ENCODE measurements at places on chromosomes 12 and 14. TPM values are rescaled to one million over a fixed set of nuclear protein-coding genes. Genes with fewer than 3 reads are reported as not detected.

- DNase-seq = no peak
Observed at GRCh38 chr14:81517798-81518398, 15.8 kb downstream of the SEL1L start.

GRCh38 chr14:61547186-61548069, 147.9 kb upstream of the HIF1A start:
- no peak for DNase-seq

- DNase-seq = peak; percentile 77
Observed at GRCh38 chr12:92034858-92035401, 110.7 kb downstream of the BTG1 start.

- DNase-seq = no peak
Observed at GRCh38 chr14:20820063-20820904, 17.6 kb upstream of the RNASE1 start.

GRCh38 chr12:21384261-21384660, 11.6 kb downstream of the IAPP start:
- DNase-seq = no peak

DNA sequence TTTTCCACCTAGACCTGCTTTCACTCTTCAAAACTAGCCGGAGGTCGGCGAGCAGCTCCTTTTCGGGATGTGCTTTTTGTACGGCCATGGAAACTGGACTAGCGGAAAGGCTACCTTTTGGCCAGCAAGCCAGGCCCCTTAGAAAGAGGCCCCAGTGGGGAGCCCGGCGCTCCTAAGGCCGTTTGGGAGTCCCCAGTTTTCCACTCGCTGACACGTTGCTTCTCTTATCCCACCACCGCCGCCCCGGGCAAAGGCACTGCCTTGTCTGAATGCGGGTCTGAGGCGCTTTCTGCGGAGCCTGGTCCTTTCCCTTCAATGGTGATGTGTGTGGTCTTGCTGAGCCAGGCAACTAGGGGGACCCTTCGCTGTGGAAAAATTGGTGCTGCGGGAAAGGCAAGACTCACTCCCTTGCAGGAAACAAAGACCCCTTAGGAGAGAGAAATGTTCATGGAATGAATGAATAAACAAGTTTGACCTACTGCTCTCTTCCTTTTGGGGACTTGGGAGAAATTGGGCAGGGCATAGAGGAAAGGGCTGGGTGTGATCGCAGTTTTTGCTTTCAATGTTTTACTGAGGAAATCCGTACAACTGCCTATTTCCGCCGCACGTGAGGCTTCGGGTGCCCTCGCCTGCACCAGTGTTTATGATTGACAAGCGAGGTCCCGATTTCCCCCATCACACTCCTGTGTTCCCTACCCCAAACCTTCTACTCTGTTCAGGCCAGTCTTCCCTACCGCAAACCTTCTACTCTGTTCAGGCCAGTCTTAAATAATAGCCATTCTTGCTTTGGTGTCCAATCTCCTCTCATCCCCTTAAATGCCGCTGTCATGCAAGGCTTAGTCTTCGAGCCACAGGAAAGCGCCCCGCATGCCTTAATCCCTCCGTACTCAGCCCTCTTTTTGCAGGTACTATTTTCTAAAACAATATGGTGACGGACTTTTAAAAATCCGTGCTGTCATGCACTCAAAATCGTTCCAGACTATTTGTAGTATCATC, 1.0 kb upstream of the SLC38A2 start:
- peak; percentile 68 for DNase-seq

- no peak for DNase-seq
Observed at GRCh38 chr14:85115921-85116320, 414.0 kb upstream of the FLRT2 start.

- no peak for DNase-seq
Observed at GRCh38 chr14:74917646-74918081, 5.4 kb downstream of the RPS6KL1 start.

- DNase-seq = no peak
Observed at GRCh38 chr14:84273181-84273580, 1256.8 kb upstream of the FLRT2 start.

The DDX23 gene
- 96.6 TPM for total RNA-seq

The INHBE gene
- total RNA-seq = 0.09 TPM

The SERPINA12 gene
- total RNA-seq = 0.05 TPM

Measured in thymus (tissue), 14 donors.